Type B pancreatic cell (in vitro differentiated cells): ENCODE measurements at places on chromosomes 2 and 18. TPM values are rescaled to one million over a fixed set of nuclear protein-coding genes. Genes with fewer than 3 reads are reported as not detected.

The FKBP1B gene
- total RNA-seq: 19.0 and 23.0 TPM in 2 replicates

The COLEC11 gene
- total RNA-seq: 0.33 and 0.63 TPM in 2 replicates

The OR6B2 gene
- not detected in 2 replicates for total RNA-seq

DNA sequence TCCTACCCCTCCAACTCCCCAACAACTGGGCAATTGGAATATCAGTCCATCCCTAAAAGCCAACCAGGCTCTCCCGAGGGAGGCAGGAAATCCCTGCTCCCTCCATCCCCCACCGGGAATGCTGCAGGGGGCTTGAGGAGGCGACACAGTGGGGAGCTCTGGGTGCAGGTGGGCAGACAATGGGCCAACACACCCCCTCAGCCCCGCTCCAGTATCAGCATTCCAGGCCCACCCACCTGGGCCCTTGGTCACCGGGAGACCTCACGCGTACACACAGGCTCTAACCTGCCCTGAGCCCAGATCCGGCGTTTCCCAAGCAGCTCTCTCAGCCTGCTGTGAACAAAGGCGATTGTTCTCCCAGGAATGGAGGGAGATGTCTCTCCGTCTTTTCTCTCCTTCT lies 37.6 kb upstream of the FZD7 start:
- DNase-seq: no peak

DNA sequence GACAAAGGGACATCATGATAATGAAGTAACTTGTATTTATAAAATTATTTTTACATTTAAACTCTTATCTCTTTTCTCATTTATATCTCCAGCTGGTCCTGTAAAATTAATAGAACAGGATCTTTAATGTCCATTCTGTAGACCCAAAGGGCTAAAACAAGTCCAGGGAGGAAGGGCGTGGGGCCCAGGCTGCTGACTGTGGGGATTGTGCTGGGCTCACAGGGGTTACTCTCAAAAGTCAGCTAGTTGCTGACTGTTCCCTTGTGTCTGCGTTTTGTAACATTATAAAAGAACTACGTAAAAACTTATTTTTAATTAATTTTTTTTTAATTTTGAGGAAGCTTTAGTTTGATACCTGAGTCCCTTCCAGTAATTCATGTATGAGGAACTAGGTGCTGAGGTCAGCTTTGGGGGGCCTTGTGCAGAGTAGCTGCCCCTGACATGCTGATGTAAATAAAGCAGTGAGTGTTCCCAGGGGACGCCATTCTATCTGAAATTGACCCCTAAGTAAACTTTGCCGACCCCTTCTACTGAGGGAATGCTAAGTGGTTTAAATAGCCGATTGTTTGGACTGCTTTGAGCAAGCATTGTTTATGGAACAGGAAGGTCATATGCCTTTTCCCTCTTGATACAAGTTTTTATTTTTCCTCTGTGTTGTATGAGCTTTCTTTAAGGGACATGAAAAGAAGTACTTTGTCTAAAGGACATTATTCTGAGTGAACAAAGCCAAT lies 56.4 kb downstream of the MERTK start:
- DNase-seq: no peak

DNA sequence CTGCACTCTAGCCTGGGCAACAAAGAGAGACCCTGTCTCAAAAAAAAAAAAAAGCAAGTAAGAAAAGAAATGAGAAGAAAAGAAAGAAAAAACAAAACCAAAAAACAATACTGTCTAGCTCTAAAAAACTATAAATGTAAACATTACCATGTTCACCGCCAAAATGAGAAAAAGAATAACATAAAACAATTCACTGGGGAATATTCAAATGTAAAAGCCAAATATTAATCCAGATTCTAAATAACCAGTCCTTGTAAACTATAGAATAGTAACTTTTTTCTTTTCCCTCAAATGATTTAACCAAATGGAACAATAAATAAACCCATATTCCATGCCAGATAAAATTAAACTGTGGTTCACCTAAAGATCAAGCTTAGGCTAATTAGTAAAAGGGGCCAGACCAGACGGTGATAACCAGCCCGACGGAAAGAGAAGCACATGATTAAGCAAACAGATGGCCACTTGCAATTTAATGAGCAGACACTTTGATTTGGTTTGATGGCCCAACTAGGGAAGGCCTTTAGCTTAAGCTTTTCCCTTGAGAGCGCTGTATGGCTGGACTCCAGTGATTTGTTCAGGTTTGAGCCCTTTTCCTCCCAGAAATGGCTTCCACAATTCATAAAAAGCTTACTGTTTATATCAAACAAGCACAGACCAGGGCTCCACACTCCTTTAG lies 39.4 kb upstream of the ZNF397 start:
- no peak for DNase-seq
